ENCODE measurements at places on chromosomes 11 and 22.

- DNase-seq: no peak
These were observed 19.7 kb upstream of the DNAJB13 start for GRCh38 chr11:73931039-73931645.

- DNase-seq: no peak
These were observed 51.2 kb upstream of the EMID1 start for GRCh38 chr22:29154364-29155048.

DNA sequence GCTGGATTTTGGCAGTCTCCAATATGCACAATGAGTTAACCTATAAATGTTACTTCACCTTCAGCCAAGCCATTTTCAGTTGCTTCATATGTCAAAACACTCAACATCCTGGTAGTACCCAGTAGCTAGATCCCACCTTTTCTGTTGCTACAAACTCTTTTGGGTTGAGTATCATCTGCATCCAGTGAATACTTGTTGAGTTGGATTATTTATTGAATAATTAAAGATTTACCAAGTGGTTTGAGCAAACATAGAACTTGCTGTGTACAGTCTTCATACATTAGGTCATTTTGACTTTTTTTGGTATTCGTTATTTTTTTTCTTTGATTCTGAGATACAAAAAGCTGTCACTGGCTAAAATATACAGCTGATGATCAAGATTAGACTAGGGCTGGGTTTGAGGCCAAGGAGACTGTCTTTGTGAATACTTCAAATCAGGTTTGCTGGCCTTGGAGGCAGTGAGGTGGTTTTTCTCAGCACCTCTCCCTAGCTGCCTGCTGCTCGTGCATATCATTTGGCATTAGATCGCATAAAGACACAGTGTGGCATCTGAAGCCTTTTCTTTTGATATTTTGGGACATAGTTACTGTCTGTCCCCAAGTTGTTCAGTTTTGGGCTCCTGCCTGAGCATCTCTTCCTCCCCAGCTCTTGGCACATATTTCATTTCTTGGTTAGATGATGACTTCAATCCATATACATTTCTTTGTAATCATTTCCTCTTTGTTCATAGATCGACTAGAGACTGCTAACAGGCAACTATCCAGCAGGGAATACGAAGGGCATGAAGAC, 62.8 kb downstream of the AMOTL1 start:
- no peak for DNase-seq

- no peak for DNase-seq
These were observed 731.2 kb downstream of the BRD1 start for GRCh38 chr22:49096476-49096875.

GRCh38 chr11:25163421-25163820, 666.6 kb downstream of the LUZP2 start:
- DNase-seq: no peak

DNA sequence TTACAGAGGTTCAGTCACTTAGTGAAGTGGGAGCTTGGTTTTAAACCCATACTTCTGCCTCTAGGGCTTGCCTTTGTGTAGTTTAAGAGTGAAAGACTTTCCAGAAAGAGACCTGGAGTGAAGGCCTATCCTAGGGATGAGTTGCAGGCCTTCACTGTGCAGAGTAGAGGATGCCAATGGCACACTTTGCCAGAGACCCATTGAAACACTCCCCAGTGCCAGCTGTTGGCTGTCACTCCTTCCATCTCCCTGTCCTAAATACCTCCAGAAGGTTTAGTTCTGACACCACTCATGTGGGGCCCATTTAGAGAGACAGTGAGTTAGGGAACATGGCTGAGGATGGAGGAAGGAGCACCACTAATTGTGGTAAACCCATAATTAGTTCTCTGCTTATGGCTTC, 31.5 kb downstream of the NAV2 start:
- DNase-seq: no peak

GRCh38 chr11:101912823-101913284, 2.0 kb upstream of the CEP126 start:
- no peak for DNase-seq

- DNase-seq: no peak
These were observed 20.9 kb downstream of the EMSY start for GRCh38 chr11:76465701-76466100.

GRCh38 chr11:76558473-76558872, 112.1 kb downstream of the LRRC32 start:
- no peak for DNase-seq

GRCh38 chr22:18984564-18984963, 48.5 kb upstream of the PRODH start:
- DNase-seq: no peak

DNA sequence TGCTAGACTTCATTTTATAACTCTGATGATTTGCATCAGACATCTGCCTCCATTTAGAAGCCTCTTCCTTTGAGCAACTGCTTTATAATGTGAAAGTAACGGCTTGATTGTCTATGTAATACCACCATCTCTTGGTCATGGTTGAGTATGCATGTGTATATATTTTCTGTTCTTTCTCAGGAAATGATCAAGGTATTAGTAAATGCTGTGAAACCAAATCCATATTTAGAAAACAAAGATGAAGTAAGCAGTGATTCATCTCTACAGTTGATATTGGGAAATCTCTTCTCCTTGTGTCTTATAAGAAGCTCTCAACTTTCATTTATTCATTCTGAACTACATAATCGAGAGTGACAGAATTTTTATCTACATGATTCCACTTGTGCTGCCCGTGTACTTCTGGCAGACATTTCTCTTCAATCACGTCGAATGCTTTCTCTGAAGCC, 104.6 kb upstream of the ANO3 start:
- no peak for DNase-seq

GRCh38 chr11:80831374-80831773, 1390.5 kb upstream of the TENM4 start:
- no peak for DNase-seq

DNA sequence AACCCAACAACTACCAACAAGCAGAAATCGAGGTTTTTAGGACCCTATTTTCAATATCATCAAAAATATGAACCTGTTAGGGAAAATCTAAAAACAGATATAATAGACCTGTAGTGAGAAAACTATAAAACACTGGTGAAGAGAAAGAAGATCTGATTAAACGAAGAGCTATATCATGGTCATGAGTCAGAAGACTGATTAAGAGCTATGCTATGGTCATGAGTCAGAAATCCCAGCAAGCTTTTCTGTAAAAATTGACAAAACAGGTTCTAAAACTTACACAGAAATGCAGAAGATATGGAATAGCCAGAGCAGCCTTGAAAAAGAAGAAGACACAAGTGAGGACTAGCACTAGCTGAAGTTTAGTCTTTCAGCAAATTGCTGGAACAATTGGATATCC, 345.0 kb downstream of the TBC1D22A start:
- DNase-seq: no peak

GRCh38 chr22:28014211-28015045, 95.4 kb upstream of the PITPNB start:
- DNase-seq: no peak

- no peak for DNase-seq
These were observed 17.5 kb upstream of the CDKN1C start for GRCh38 chr11:2902784-2903671.

GRCh38 chr11:8829556-8829955, 81.4 kb upstream of the AKIP1 start:
- DNase-seq: no peak

- DNase-seq: no peak
These were observed 41.8 kb upstream of the KCNQ1OT1 start for GRCh38 chr11:2741377-2742131.

GRCh38 chr11:12552692-12553091, 121.5 kb upstream of the TEAD1 start:
- DNase-seq: no peak

GRCh38 chr11:46278387-46279125, 1.1 kb downstream of the CREB3L1 start:
- DNase-seq: no peak

- no peak for DNase-seq
These were observed 5.5 kb downstream of the IL17REL start for GRCh38 chr22:50007057-50007511.

DNA sequence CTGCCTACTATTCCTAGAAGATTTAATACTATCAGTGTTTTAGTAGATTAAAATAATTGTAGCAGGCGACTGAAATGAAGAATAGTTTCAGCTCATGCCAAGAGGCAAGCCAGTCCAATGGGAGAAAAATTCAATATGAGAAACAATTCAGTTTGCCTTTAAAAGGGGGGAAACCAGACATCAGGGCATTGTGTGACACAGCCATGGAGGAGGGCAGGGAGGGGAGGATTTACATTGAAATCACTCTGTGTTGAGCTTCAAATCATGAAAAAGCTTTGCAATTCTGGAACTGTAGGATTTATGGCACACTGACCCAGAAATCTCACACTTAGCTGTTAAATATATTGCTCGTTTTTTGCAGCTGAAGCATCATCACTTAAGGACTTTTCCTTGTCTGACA, 4.6 kb downstream of the SLC1A2 start:
- DNase-seq: no peak

GRCh38 chr22:26172389-26172990, 3.2 kb downstream of the SEZ6L start:
- DNase-seq: no peak

- no peak for DNase-seq
These were observed 1.4 kb upstream of the OR4D11 start for GRCh38 chr11:59501931-59502330.

GRCh38 chr22:19756288-19757128, 4.1 kb upstream of the TBX1 start:
- peak; percentile 57 for DNase-seq

- no peak for DNase-seq
These were observed 9.5 kb downstream of the JAML start for GRCh38 chr11:118215262-118215661.

DNA sequence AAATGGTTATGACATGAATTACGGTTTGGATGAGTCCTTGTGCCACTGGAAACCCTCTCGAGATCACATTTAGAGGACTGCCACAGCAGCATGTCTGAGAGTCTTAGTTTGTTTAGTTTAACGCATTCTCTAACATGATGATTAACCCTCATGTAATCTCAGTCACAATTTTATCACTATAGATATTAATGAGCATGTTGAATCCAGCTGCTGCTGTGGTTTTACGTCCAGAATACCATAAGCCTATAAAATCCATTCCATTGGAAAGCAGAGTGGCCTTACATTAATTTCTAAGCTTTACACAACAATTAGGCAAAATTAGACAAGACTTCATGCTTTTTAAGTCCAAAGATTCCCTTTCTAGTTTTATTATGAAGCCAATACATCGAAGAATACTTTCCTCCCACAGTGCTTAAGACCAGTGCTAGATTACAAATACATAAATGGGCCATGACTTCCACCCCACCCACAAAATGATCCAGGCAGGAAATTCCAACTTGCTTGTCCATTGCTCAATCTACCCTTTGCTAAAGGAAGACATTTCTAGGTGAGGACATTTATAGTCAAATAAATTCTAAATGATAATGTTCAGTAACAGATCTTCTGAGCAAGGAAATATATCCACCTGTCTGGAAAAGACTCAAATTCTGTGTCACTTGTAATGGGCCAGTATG, 3.5 kb upstream of the ELMOD1 start:
- no peak for DNase-seq

- no peak for DNase-seq
These were observed 24.3 kb upstream of the ADA2 start for GRCh38 chr22:17243524-17243923.

GRCh38 chr11:14541192-14541947, 21.2 kb upstream of the PSMA1 start:
- DNase-seq: no peak

GRCh38 chr11:36155124-36155561, 134.1 kb downstream of the COMMD9 start:
- DNase-seq: no peak

GRCh38 chr11:128424271-128424711, 163.1 kb downstream of the ETS1 start:
- no peak for DNase-seq

DNA sequence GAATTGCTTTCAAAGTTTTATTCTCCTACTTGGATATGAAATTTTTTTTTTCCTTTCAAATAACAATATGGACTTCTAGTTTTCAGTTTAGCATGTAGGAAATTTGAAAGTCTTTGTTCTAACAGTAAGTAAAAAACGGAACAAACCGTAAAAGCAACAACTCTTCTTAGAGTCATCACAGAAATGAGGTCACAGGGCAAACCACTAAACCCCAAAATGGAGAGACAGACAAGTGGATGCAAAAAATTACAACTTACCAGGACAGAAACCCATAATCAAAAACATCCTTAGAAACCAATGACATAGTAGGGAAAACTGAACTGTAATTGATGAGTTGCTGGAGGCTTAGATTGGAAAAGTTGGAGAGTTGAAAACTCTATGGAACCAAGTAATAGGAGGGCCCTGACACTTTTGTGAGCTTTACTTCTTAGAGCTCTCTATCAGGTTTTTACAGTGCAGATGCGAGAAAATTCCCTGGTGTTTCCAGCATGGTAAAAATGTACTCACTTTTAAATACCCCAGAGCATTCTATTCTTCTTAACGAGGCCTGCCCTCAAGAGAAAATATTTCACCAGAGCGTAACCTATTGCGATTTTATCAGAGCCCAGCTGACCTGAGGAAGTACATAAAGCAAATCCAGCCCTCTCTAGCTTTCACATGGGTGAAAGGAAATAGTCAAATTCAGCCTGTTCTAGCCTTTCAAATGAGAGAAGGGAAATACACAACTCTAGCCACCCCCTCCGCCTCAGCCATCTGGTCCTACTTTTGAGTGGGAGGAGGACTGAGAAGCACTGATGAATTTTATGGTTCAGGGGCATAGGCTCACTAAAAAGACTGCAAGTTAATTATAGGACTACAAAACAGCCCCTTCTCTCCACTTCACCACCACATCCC, 39.1 kb downstream of the CASP12 start:
- DNase-seq: no peak

- DNase-seq: no peak
These were observed 23.3 kb downstream of the ELF5 start for GRCh38 chr11:34490304-34490703.

DNA sequence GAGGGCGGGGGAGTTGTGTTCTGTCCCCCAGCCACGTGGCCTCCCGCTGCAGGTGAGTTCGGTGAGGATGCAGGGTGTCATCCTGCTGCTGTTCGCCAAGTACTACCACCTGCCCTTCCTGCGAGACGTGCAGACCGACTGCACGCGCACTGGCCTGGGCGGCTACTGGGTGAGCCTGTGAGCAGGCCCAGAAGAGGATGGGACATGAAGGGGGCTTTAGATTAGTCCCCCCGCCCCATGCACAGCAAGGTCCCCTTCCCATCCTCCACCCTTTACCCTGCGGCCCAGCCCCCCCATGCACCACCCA, 4.1 kb downstream of the INPP5J start:
- no peak for DNase-seq

GRCh38 chr11:80261776-80262175, 820.9 kb upstream of the TENM4 start:
- DNase-seq: no peak

DNA sequence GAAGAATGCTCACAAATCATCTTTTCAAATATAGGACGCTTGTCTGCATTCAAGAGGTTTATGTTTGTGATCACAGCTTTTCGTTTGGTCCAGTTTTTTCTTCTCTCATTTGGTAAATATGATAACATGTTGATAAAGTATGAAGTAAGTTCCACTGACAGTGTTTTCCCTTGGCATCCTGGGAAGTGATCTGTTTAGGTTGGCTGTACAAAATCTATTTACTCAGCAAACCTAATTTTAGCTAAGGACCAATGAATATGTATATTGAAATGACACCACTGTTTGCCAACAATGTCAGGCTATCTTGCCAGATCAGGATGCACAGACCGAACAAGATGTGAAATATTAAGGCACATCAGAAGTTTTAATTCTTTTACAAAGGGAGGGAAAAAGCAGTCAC, 1230.8 kb downstream of the LRRC4C start:
- no peak for DNase-seq

- DNase-seq: no peak
These were observed 20.5 kb downstream of the GAL start for GRCh38 chr11:68704887-68705286.

Data from NCI-H1048 (cell line).